Osteocyte (in vitro differentiated cells): ENCODE measurements at places on chromosomes 6 and 20. TPM values are rescaled to one million over a fixed set of nuclear protein-coding genes. Genes with fewer than 3 reads are reported as not detected.

OOEP gene
- not detected in 2 replicates for total RNA-seq

PDYN gene
- not detected in 2 replicates for total RNA-seq

SLC17A5 gene
- total RNA-seq, result 20.2 and 20.4 TPM in 2 replicates

TRIM31 gene
- total RNA-seq, result not detected in 2 replicates

QKI gene
- total RNA-seq, result 290 and 308 TPM in 2 replicates

APOM gene
- total RNA-seq, result 2.2 and 4.0 TPM in 2 replicates

TREM2 gene
- not detected in 2 replicates for total RNA-seq

PPP1R14C gene
- 0.46 and 0.60 TPM in 2 replicates for total RNA-seq
